T-helper 2 cell (primary cell): ENCODE measurements at places on chromosomes 3 and 15.
A peak's percentile ranks its signal among the peaks of the same experiment; 100 is the strongest.

DNA sequence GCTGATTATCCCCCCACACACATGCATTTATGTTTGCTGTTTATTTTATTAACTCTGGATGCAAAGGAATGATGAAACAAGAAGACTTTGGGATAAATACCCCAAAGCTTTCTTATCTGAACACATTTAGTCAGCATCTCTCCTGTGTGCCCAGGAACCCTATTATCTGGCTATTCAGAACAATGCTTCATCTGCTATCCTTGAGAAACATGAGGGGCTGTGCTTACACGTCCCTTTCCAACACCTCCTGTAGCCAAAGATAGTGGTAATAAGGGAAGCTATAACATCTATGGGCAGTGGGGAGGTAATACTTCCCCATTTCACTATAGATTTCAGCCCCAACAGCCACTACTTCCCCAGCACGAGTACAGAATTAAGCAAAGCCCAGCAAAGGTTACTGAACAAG lies 94.7 kb downstream of the SSR3 start:
- no peak for DNase-seq

DNA sequence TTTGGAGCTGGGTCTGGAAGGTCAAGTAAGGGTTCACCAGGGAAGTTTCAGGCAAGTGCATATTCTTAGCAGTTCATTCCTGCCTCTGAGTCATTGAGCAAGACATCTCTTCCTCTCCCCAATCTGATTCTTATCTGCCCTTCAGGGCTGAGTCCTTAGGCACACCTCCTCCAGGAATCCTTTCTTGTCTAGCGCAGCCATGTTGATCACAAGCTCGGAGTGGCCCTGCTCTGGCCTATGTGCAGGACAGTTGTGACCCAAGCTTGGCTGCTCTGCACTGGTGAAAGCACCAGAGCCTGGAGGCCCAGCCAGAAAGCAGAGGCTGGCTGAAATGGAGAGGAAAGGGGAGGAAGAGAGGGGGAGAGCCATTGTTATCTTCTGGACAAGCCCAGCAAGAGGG lies 30.9 kb upstream of the MRPS22 start:
- no peak for DNase-seq

DNA sequence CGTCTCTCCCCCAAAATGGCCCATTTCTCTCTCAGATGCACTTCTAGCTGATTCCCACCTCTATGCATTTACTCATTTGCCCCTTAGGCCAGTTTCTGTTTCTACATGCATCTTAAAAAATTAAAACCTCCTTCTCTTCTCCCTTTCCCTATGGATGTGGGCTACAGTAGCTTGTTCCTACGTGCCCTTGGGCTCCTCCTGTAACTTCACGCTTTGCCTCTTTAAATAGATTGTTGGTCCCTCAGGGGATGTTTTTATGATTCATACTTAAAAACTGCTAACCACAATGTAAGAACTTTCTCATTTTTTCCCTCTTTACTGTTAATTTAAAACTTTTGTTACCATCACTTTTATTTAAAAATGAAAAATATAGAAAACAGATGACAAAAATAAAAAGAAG lies 185.6 kb upstream of the MRPL3 start:
- DNase-seq, result no peak

- DNase-seq, result no peak
These were observed 255.6 kb upstream of the SEMA6D start for GRCh38 chr15:47461652-47462141.

DNA sequence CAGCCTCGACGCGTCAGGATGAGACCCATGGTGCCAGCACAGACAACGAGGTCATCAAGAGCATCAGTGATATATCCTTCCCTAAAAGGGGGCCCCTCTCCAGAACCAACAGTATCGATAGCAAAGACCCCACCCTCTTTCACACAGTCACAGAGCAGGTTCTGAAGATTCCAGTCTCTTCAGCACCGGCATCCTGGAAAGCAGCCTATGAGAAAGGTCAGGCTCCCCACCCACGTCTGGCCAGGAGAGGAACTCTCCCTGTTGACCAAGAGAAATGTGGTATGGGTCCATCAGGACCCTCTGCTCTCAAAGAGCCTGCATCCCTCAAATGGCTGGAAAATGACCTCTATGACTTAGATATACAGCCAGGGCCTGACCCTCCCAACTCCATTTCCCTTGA lies 11.6 kb downstream of the ANKRD34C start:
- DNase-seq, result no peak

DNA sequence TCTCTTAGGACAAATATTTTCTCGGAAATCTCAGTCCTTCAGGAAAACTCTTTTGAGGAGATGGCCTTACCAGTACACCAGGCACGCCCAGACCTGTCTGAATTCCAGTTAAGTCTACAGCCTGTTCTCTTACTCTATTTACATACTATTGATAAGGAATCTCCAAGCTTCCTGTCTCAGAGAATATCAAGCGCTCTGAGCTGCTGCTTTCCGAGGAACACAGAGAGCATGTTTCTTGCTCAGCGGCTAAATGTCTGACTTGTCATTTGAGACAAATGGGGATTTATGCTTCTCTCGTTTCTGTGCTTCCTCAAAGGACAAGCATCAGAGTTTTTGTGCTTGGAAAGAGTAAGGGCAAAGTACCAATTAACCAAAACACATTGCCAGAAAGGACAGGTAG lies 112.4 kb upstream of the CCDC54 start:
- DNase-seq, result no peak

- no peak for DNase-seq
These were observed 75.5 kb downstream of the TOP2B start for GRCh38 chr3:25589104-25589782.

- no peak for DNase-seq
These were observed 1.7 kb downstream of the CFAP44 start for GRCh38 chr3:113439606-113440005.

GRCh38 chr3:34675383-34676120 lies 877.1 kb downstream of the PDCD6IP start:
- no peak for DNase-seq

DNA sequence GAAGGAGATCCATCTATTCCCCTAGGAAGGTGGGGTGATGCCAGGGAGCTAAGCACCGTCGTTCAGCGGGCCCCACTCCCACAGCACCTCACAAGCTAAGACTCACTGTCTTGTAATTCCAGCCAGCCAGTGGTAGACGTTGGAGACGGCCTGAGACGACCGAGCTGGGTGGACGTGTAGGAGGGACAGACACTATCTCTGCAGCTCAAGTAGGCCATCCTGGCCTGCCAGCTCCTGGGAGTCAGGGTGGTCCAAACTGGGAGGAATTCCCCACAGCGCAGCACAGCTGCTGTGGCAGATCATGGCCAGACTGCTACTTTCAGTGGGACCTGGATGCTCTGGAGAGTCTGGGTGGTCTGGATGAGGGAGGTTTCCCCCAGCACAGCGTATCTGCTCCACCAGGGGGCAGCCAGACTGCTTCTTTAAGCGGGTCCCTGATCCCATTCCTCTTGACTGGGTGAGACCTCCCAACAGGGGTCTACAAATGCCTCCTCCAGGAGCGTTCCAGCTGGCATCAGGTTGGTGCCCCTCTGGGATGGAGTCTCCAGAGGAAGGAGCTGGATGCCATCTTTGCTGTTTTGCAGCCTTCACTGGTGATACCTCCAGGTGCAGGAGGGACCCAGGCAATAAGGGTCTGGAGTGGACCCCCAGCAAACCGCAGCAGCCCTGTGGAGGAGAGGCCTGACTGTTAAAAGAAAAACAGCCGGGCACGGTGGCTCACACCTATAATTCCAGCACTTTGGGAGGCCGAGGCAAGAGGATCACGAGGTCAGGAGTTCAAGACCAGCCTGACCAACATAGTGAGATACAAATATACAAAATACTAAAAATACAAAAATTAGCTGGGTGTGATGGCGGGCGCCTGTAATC lies 27.6 kb downstream of the GNB5 start:
- DNase-seq, result no peak

- no peak for DNase-seq
These were observed 50.2 kb downstream of the ATP11B start for GRCh38 chr3:182843478-182843877.

GRCh38 chr15:70241561-70242320 lies 144.0 kb upstream of the TLE3 start:
- DNase-seq, result no peak

- DNase-seq, result peak; percentile 61
These were observed 62.5 kb upstream of the SKOR1 start for GRCh38 chr15:67762610-67763368.

DNA sequence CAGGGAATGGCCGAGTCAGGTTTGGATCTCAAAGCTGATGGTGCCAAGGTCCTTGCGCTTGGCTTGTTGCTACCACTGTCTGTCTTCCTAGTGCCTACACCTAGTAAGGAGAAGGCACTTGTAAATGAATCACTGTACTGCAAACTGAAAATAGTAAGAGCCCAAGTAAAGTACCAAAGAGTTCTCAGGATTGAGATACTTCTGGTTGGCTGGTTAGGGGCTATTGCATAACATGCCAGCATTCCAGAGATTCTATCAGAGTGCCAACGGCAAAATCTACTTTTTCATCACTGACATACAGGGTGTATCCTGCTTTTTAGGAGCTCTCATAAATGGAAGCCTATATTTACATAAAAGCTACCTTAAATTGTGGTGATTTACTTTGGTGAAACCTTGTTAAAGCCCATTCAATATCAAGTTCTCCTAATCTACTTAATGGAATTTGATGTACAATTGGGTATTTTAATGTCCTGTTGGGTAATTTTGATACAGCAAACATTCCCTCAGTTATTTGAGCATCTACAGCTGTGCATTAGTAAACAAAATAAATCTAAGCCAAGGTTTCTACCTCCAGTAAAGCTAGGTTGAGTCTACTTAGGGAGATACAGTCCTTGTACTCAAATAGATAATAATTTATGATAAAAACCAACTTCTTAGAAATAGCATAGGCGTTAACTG lies 30.7 kb upstream of the CHD2 start:
- no peak for DNase-seq

- DNase-seq, result no peak
These were observed 61.2 kb downstream of the ARHGEF26 start for GRCh38 chr3:154182322-154182922.

GRCh38 chr3:56799251-56799882 lies 2.4 kb downstream of the ARHGEF3 start:
- DNase-seq, result peak; percentile 80

DNA sequence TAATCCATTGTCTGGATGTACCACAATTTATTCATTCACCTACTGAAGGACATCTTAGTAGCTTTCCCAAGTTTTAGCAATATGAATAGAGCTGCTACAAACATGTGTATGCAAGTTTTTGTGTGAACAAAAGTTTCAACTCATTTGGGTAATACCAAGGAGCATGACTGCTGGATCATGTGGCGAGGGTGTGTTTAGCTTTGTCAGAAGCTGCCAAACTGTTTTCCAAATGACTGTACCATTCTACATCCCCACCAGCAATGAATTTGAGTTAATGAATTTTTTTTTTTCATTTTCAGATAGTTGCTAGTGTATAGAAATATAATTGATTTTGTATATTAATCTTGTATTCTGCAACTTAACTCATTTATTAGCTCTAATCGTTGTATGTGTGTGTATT lies 20.0 kb upstream of the ELP6 start:
- DNase-seq, result peak; percentile 43

- DNase-seq, result no peak
These were observed 1193.0 kb upstream of the GBE1 start for GRCh38 chr3:82954486-82954885.

DNA sequence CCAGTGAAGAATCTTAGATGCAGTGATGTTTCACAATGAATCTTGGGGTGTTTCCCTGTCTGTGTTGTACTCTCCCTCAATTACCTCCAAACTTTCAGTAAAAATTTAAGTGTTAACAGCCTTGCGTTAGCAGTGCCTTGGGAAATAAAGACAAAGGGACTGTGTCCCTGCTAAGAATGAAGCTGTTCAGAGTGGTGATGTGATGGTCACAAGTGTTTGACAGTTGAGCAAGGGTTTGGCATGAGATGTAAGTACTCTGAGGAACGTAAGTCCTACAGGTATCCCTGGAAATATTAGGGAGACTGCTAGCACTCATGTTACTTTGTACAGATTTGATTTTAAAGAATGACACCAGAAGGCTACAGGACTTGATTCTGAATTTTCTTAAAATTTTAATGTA lies 304.3 kb upstream of the DPH6 start:
- DNase-seq, result no peak

GRCh38 chr3:78863306-78864203 lies 904.2 kb downstream of the ROBO1 start:
- no peak for DNase-seq

DNA sequence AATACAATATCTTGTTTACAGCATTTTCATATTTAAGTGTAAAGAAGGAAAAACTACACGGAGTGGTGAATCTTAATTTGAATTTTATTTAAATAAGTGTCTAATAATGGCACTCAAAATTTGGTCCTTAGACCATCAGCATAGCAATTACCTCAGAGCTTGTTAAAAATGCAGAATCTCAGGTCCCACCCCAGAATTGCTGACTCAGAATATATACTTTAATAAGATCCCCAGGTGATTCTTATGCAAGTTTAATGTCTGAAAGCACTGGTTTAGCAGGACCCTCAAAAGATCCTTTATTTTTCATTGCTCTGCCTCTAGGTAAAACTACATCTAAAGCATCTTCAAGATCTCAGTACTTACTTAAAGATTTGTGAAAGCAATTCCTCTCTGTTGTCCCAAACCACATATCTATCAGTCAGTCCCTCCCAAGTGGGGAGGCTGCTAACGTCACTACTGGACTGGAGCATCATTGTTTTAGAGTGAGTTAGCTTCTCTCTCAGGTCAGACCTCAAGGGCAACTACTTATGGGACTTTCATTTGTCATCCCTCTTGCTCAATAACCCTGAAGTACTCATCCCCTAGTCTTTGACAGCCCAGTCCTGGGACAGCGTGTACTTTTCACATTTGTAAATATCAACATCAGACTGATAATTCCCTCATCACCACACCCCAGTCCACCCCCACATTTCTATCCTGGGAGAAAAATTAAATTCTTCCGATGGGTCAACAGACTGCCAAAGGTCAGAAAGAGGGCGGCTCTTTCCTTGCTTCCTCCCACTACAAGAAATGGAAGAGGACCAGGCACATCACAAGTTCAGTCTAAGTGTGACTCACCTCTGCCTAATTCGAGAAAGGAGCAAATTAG lies 76.7 kb downstream of the CBLB start:
- no peak for DNase-seq

DNA sequence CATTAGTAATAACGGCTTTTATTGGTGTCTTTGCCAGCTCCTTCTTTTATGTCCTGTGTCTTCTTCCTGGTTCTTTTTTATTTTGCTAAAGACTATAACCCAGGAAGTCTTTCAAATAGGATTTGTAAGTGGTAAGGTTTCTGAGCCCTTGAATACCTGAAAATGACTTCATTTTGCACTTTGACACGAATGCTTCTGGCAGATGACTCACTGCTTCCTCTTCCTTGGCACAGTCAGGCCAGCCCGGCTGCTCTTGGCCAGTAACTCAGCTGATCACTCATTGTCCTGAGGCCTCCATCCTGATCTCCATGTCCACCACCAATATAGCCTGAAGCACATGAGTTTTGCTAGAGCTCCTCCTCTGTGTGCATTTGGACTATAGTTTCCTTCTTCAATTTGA lies 48.7 kb upstream of the NR2E3 start:
- DNase-seq, result no peak
